ENCODE measurements at places on chromosomes 16 and 17.

- no peak for DNase-seq
These were observed 24.6 kb downstream of the NME3 start for GRCh38 chr16:1746693-1747195.

DNA sequence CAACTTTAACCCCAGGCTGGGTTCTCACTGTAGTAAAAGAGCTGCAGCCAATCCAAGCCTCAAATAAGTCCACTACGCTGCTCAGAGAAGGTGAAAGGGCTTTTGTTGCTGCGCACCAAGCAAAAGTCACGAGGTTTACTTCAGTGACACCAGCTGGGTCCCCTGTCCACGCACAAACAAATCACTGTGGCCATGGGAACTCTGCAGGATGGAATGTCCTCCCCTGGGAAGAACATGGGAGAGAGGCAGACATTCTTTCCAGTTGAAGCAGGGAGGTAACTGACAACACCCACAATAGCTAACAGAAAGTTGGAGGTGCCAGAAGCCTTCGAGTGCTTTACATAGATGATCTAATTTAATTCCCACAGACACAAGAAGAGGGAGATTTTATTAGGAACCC is 181.9 kb downstream of the PMP22 start:
- DNase-seq, result no peak

DNA sequence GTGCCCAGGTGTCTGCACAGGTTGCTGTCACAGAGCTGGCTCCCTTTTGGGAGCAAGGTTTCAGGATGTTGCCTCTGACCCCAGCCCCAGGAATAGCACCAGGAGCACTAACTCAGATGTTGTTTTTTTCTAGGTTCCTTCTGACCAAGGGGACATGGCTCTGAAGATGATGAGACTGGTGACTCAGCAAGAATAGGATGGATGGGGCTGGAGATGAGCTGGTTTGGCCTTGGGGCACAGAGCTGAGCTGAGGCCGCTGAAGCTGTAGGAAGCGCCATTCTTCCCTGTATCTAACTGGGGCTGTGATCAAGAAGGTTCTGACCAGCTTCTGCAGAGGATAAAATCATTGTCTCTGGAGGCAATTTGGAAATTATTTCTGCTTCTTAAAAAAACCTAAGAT is 28.1 kb downstream of the SCPEP1 start:
- DNase-seq, result no peak

DNA sequence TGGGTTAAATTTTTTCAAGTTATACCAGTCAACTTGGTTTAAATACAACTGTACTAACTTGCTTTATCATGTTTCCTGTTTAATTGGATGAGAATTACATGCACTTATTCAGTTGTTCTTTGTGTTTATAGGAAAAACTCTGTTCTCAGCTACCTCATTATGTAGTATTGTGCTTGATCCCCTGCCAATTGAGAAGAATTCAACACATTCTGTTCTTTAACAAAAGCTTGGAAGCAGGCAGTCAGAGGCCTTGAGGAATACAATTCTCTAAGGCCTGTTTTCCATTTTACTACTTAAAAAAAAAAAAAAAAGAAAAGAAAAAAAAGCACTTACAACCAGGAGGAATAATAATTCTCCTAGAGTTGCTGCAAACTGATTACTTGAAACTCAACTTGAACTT is 60.6 kb upstream of the CMIP start:
- no peak for DNase-seq

- DNase-seq, result no peak
These were observed 470.3 kb downstream of the TMEM114 start for GRCh38 chr16:8120001-8120400.

DNA sequence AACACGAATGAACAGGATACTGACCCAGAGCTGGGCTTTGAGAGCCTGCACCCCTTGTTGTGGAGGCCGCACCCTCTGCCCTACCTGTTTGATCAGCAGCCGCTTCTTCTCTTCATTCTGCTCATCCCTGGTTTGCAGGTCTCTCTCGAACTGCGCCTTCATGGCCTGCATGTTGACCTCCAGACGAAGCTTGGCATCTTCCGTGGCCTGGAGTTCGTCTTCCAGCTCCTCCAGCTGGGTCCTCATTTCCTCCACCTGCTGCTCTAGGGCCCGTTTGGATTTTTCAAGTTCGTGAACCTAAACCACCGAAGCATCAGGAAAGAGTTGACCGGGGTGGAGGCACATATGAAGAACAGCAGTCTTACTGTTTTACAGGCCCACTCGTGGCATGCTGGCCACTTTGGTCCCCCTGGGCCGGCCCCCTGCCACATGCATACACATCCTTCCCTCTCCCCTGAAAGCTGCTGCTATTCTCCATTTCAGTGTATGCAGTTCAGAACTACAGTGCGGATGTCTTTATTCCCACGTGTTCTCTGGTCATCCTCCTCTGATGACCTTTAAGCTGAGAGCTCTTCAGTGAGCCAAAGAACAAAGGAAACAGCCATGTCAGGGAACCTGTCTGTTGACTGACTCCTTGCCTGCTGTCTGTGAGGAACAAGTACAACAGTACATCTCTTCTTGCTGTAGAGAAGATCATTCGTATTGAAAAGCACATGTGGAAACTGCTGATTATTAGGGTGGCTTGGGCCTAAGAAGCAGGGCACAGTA is 54.8 kb downstream of the NDEL1 start:
- no peak for DNase-seq

DNA sequence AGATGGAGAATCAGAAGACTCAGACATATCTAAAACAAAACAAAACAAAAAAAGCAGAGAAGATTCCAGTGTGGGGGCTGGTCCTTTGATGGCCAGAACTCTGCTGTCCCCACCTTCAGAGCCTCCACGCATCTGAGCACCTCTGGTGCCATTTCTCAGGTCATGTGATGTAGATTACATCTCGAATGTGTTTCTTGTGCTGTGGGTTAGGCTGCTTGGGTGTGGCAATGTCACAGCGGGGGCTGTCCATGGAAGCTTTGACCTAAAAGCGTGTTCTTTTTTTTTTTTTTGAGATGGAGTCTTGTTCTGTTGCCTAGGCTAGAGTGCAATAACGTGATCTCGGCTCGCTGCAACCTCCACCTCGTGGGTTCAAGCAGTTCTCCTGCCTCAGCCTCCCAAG is 51.2 kb downstream of the PLD6 start:
- no peak for DNase-seq

- DNase-seq, result peak; percentile 42
These were observed 53.0 kb downstream of the SF3B3 start for GRCh38 chr16:70576431-70577255.

GRCh38 chr16:28930203-28930602 is 1.6 kb upstream of the CD19 start:
- no peak for DNase-seq

DNA sequence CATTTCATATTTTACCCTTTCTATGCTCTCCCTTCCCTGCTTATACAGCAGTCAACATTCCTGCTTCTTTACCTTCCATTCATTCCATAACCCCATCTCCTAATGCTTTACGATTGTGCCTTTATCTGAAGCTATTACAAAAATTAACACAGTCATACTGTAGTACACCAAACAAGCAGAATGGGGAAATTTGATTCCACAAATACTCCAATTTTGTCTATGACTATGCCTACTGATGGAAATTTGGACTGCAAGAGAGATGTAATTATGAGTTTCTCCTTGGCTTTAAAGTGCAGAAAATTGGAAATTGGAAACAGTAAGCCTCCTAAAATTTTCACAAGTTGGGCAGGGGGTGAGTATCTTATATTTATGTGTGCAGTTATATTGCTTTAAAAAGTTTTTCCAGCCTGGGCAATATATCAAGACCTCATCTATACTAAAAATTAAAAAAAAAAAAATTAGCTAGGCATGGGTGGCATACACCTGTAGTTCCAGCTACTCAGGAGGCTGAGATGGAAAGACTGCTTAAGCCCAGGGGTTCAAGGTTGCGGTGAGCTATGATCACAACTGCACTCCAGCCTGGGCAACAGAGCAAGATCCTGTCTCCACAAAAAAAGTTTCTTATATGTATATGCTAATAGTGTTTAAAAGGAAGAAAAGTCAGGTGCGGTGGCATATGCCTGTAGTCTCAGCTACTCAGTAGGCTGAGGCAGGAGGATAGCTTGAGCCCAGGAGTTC is 3.0 kb downstream of the APPBP2 start:
- DNase-seq, result no peak

- DNase-seq, result no peak
These were observed 44.2 kb upstream of the SOX9 start for GRCh38 chr17:72076678-72077030.

- no peak for DNase-seq
These were observed 19.2 kb upstream of the HOXB13 start for GRCh38 chr17:48747445-48748363.

DNA sequence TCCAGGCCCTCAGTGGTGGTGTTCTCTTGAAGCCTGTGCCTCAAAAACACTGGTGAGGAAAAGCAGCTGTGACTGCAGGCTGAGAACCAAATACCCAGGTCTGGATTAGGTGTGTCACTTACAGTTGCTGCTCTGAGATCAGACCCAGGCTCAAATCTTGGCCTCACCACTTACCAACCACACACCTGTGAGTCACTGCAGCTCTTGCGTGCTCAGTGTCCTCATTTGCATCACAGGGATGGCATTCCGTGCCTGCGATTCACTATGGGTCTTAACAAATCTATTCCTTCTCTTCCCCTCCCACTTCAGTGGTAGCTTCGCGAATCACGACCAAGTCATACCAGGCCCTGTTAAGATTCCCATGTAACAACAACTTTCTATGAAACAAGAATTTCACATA is 233.4 kb upstream of the HSBP1 start:
- DNase-seq, result no peak

- DNase-seq, result no peak
These were observed 67.7 kb downstream of the GAS7 start for GRCh38 chr17:10130677-10131076.

DNA sequence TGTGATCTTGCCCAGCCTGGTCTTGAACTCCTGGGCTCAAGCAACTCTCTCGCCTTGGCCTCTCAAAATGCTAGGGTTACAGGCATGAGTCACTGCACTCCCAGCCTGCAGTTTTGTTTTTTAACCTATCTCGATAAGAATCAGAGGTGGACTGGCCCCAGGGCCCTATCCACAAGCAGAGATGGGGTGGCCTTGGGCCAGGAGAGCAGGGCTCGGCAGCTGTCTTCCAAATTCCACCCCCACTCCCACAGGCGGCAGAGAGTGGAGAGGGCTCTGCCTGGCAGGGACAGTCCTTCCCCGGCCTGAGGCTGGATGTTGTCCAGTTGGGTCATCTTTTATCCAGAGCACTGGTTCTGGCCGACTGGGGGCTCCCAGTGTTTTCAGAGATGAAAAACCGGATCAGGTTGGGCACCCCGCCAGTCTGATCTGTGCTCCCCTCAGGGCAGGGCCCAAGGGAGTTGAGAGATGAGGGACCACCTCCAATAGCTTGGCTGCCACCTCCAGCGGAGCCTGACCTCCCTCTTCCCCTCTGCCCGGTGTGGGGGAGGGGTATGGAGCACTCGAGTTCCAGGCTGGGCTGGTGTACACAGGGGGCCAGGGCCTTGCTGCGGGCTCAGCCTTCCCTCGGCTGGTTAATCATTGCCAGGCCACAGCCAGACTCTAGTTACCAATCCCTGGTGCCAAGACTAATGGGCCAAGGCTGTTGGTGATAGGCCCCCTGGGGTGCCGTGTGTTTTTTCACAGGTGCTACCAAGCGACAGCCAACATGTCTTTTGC is 30.3 kb upstream of the MYO15B start:
- DNase-seq, result no peak

- DNase-seq, result no peak
These were observed 5.1 kb upstream of the CX3CL1 start for GRCh38 chr16:57367116-57367752.

DNA sequence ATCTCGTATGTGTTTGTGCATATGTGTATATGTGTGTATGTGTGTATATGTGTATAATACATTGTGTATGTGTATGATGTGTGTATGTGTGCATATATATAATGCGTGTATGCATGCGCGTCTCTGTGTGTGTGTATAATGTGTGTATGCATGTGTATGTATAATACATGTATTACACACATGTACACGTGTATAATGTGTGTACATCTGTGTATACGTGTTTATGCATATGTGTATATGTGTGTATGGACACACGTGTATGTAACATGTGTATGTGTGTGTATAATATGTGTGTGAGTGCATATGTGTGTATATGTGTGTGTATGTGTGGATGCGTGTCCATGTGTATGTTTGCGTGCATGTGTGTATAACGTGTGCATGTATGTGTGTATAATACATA is 433.7 kb upstream of the RBFOX1 start:
- no peak for DNase-seq

- DNase-seq, result no peak
These were observed 12.4 kb downstream of the NUP93 start for GRCh38 chr16:56742030-56742984.

- no peak for DNase-seq
These were observed 5.8 kb downstream of the ADCY7 start for GRCh38 chr16:50272111-50272571.

DNA sequence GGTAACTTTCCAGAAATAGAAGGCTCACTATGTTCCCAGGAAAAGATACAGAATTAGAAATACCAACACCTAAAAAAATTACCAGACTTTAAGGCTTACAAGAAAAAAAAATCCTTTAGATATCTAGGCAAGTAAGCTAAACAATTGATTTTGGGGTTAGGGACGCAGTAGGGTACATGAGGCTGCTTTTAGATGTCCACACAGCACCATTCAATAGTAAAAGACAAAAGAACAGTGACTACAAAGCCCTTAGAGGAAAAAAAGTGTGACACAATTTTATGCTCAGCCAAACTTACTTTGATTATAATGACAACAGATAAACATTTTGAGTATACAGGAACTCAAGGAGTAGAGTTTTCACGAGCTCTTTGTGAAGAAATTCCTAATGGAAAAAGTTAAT is 29.9 kb downstream of the METTL16 start:
- no peak for DNase-seq

DNA sequence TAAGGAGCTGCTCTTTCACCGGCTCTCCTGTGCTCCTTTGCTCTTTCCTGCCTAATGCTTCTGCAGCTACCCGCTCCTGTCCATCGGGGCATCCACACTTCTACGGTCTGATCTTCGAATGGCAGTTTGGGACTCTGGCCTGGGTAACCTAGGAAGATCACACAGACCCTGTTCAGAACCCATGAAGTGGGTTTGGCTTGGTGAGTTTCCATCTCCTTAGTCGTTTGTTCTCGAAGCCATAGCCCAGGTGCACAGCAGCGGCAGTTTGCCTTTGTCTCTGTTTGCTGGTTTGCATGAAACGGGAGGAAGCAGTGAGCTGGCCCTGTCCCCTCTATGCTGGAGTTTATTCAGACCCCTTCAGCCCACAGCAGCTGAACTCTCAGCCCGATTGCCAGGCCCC is 29.0 kb downstream of the PSMD7 start:
- no peak for DNase-seq

All from activated CD4-positive, alpha-beta T cell treated with anti-CD3 and anti-CD28 coated beads, Interleukin-2, Interleukin-4, amounts not matched to agents 100 ng/mL and 50 ng/mL, durations not matched to agents 16 hours and 8 hours (primary cell).